AG10803 (cell line): ENCODE measurements at places on chromosomes 5 and 9.

- no peak for DNase-seq
Measured at GRCh38 chr9:68678430-68678829, 26.6 kb upstream of the PIP5K1B start.

DNA sequence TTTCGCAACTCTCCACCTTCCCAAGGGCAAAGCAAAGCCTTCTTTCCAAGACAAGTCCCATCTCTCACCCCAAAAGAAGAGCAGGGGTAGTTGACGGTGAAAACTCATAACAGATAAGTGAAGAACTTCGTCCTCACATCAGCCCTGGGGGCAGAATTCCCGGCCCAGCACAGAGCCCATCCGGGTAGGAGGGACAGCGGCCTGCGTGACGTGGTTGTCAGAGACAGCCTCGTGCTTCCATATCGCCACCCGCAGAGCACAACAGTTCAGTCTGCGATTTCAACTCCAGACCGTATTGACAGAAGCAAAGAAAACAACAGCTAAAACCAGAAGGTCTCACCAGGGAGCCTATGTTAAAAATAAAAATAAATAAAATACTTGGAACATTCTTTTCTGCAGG, 273.2 kb downstream of the SYK start:
- no peak for DNase-seq

- no peak for DNase-seq
Measured at GRCh38 chr9:77809552-77809951, 161.4 kb upstream of the GNA14 start.

DNA sequence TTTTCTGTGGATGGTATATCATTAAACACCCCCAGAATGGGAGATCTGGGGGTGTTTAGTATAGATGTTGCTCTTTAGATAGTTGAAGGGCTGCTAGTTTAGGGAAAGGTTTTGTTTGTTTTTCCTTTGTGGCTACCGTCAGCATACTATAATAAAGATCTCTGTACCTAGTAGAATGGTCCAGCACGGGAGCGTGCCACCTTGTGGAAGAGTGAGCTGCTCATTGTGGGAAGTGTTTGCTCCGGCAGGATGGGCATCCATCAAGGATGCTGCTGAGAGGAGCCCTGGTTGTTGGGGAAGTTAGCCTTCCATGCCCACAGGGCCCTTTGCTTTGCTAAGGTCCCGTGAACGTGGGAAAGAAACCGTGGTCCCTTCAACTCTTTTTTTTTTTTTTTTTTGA, 113.1 kb downstream of the LIFR start:
- no peak for DNase-seq

DNA sequence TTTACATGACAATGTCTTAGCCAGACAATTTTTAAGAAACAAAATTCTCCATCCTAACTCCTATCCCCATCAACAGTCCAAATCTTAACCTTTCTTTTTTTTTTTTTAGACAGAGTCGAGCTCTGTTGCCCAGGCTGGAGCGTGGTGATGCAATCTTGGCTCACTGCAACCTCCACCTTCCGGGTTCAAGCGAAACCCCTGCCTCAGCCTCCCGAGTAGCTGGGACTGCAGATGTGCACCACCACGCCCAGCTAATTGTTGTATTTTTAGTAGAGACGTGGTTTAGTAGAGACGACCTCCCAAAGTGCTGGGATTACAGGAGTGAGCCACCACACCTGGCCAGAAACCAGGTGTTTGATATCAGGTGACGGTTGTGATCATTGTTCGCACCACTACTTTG, 10.2 kb downstream of the ABL1 start:
- no peak for DNase-seq
